ENCODE measurements at places on chromosomes 3 and 15. TPM values are rescaled to one million over a fixed set of nuclear protein-coding genes. Genes with fewer than 3 reads are reported as not detected.

The CADPS gene
- total RNA-seq = 7.7 TPM

The TF gene
- 57.9 TPM for total RNA-seq

The NMNAT3 gene
- 11.9 TPM for total RNA-seq

The CCRL2 gene
- 0.09 TPM for total RNA-seq

The GPR149 gene
- total RNA-seq = not detected

The ARPC4 gene
- 121 TPM for total RNA-seq

The AADACL2 gene
- not detected for total RNA-seq

The SPTSSB gene
- total RNA-seq = 94.5 TPM

The SPINK8 gene
- total RNA-seq = not detected

The AQR gene
- total RNA-seq = 34.0 TPM

All from prostate gland (tissue), 2 donors.